ENCODE measurements at places on chromosomes 13 and 19.
A peak's percentile ranks its signal among the peaks of the same experiment; 100 is the strongest.

DNA sequence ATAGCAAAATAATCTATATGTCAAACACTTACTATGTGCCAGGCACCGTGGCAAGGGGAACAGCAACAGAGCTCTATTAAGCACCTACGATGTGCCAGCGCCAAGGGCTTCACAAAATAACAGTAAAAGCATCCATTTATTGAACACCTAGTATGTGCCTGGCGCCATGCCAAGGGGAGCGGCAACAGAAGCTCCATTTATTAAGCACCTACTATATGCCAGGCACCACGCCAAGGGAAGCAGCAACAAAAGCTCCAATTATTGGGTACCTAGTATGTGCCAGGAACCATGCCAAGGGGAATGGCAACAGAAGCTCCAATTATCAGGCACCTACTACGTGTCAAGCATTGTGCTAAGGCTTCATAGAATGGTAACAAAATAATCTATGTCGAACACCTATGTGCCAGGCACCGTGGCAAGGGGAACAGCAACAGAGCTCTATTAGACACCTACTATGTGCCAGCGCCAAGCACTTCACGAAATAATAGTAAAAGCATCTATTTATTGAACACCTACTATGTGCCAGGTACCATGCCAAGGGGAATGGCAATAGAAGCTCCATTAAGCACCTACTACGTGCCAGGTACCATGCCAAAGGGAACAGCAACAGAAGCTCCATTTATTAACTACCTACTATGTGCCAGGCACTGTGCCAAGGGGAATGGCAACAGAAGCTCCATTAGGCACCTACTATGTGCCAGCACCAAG is 107.7 kb downstream of the PTPRS start:
- DNase-seq, result no peak

DNA sequence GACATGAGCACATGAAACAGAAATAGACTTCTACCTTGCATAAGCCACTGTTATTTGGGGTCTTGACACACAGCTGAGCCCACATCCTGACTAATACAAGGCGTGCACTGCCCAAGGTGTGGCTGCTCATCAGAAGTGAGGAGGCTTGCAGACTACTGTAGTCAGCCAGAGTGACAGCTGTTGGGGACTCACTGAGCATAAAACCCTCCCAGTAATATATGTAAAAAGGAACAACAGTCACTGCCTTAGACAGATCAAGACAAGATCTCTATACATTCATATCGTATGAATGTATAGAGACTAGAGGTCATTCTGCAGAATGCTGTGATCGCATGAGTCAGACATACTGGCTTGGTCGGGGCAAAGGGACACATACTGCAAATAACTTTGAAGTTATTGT is 4.1 kb upstream of the C1QTNF9B start:
- DNase-seq, result no peak

- DNase-seq, result no peak
Observed at GRCh38 chr13:68697551-68697950, 1410.1 kb upstream of the ATXN8OS start.

DNA sequence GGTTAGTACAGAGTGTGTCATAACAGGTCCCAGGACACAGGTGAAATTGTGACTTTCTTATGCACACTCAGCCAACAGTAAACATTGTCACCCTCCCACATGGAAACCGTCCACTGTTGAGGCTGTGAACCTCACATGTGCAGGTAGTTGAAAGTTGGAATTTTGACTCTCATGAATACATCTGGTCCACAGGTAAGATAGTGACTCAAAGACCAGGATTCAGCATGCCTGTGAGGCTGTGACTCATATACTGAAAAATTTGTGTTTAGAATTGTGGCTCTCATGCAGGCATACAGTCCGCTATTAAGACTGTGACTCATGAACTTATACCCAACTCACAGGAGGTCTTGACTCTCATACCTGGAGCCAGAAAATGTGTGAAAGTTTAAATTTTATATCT is 67.8 kb downstream of the ZNF728 start:
- DNase-seq, result no peak

DNA sequence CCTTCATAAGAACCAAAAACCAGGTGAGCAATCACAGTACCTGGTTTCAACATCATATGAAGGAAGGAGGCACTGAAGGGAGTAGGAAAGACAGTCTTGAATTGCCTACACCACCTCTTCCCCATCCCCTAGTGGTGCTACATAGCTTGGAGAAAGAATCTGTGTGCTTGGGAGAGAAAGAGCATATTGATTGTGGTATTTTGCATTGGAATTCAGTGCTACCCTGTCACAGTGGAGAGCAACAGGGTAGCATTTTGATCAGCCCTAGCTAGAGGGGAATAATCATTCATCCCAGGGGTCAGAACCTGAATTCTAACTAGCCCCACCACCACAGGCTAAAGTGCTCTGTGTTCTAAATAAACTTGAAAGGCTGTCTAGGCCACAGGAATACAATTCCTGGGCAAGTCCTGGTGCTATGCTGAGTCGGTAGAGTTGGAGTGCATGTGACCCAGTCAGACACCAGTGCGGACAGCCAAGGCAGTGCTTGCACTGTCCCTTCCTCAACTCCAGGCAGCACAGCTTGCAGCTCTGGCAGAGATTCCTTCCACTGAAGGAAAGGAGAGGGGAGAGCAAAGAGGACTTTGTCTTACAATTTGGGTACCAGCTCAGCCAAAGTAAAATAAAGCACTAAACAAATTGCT is 158.7 kb downstream of the VWA8 start:
- DNase-seq, result no peak

DNA sequence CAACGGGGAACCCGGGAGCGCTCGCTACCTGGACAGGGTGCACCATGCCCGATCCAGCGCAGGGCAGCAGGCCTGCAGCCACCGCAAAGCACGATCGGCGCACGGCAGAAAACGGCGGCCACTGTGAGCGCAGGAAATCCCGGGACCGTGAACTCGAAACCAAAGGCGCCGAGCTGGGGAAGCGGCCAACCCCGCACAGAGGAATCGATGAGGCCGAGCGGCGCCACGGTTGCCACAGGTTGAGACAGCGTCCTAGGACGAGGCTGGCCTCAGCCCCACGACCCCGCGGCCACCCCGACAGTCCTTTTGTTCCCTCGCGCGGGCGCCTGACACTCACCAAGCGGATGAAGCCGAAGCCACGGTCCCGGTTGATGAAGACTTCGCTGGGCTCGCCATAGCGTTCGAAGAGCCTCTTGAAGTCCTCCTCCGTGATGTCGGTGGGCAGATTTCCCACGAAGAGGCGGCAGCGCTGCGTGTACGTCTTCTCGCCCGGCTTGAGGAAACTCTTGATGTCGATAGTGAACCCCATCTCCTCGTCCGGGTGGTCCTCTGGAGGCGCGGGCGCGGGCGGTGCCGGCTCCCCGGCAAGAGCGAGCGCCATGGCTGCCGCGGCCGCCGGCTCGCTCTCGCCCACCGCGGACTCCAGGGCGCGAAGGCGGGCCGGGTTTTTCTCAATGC is 557 bp downstream of the PSPC1 start:
- peak; percentile 54 for DNase-seq

- DNase-seq, result no peak
Observed at GRCh38 chr13:75906315-75906714, 270.2 kb downstream of the LMO7 start.

DNA sequence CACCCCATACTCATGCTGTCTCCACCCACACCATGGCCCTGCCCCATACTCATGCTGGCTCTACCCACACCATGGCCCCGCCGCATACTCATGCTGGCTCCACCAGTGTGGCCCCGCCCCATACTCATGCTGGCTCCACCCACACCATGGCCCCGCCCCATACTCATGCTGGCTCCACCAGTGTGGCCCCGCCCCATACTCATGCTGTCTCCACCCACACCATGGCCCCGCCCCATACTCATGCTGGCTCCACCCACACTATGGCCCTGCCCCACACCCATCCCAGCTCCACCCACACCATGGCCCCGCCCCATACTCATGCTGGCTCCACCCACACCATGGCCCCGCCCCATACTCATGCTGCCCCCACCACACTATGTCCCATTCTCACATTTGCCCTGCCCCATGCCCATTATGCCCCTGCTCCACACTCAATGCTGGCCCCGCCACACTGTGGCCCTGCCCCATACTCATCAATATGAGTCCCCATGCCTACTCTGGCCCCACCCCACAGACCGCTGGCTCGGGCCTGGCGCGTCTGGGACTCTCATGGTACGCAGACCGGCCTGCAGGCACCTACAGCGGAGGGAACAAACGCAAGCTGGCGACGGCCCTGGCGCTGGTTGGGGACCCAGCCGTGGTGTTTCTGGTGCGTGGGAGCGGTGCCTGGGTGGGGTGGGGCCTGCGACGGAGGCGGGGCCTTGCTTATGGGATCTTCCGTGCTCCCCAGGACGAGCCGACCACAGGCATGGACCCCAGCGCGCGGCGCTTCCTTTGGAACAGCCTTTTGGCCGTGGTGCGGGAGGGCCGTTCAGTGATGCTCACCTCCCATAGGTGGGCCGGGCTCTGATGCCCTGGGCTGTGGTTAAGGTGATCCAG is 3.7 kb upstream of the ARHGAP45 start:
- no peak for DNase-seq

DNA sequence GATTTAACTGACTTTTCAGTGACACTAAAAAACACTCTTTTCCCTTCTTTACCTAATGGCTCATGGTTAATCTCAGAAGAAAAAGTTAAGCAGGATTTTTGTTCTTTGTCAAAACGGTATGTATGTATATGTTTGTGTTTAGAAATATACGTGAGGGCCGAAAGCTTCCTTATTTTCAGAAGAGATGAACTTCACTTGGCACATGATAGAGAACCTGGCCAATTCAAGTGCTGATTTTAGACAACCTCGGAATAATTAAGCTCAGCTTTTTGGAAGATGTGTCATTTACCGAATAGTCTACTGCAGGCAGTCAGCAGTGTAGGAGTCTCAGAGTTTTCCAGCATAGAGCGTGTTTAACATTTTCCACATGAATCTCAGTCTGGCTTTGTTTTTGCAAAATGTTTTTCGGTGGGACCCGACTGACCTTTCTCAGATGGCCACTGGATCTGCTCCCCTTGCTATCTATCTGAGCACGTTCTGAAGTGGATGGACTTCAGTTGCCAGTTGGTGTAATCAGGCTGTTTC is 4.6 kb downstream of the RNASEH2B start:
- DNase-seq, result no peak

- DNase-seq, result no peak
Observed at GRCh38 chr13:40221460-40222201, 444.8 kb downstream of the FOXO1 start.

Measured in right lung (tissue), 10 donors.